ENCODE measurements at places on chromosomes 1 and 21.
A peak's percentile ranks its signal among the peaks of the same experiment; 100 is the strongest.

- DNase-seq, result no peak
Measured at GRCh38 chr1:3368711-3369445, 85.6 kb upstream of the ARHGEF16 start.

DNA sequence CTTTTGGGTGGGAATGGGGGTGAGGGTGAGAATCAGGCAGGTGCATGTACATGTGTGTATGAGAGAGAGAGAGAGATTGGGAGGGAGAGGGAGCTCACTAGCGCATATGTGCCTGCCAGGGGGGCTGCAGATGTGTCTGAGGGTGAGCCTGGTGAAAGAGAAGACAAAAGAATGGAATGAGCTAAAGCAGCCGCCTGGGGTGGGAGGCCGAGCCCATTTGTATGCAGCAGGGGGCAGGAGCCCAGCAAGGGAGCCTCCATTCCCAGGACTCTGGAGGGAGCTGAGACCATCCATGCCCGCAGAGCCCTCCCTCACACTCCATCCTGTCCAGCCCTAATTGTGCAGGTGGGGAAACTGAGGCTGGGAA lies 95.0 kb downstream of the EPHB2 start:
- DNase-seq, result no peak

DNA sequence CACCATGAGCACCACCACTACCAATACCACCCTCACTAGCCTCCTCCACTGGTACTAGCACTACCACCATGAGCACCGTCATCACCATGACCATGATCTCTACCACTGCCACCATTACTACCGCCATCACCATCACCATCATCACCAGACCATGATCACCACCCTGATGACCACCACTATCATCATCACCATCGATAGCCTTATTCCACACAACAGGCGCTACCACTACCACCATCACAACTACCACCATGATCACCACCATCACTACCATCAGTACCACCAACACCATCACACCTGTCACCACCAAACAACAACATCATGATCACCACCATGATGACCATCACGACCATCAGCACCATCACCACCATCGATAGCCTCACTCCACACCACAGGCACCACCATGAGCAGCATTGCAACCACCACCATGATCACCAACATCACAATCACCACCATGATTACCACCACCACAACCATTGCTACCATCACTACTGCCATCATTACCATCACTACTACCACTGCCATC lies 56.6 kb upstream of the CASZ1 start:
- DNase-seq, result no peak

DNA sequence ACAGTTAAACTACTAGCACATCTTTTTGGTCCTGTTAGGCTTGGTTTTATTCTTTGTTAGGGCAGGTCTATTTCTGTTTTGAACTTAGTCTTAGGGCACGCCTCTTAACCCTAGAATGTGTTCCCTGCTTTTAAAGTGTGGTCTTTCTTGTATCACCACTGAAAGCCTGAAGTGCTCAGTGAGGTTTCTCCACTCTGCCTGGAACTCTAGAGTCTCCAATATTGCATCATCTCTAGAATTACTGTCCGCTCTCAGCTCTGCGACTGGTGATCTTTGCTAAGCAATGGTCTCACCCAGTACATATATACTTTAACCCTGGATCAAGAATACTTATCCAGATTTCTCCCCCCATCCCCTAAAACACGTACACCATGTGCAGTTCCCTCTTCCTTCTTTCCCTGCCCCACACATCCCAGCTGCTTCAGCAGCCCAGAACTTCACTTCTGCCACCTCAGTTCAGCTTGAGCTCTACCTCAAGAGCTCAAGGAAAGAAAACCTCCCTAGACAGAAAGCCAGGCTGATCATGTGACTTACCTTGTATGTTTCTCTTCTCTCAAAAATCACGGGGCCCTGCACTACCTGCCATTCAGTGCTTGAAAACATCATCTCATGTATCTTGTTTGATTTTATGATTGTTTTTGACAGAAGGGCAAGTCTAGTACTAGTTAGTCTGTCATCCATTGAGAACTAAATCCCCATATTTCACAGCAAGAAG lies 59.9 kb downstream of the TENT5C start:
- no peak for DNase-seq

DNA sequence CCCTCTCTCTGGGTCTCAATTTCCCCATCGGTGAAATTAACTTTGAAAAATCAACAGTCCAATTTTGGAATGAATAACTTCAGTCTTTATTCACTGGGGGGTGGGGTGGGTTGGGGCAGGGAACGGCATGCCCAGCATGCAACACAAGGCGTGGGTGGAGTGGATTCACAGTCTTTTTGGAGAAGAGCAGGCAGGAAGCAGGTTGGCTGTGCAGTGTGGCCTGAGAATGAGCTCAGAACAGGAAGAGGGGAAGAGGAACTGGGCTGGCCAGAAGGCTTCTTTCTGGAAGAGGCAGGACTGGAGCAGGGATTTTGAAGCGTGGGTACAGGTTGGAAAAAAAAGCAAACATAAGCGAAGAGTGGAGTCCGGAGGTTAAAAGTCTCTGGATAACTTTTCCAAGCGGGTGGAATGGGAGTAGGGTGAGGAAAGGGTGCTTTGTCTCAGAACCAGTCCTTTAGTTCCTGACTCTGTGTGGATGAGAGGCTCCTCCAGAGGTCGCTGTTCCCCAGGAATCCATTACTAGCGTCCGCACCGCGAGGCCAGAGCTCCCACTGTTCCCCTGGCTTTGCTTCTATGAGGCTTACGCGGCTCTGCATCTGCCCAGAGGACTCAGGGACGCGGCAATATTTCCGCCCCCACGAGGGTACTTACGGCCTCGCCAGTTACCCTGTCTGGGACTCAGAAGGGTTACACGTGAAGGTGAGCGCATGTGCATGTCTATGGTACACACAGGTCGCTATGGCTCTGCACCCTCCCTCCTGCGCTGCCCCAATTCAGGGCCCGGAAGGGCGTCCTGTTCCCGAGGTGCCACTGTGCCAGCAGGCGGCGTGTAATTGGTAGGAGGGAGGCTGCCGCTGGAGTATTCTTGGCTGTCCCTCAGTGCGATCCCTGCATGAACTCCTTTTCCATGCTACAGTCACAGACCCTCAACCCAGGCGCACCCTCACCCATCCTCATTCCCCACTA lies 5.5 kb upstream of the FOXD2 start:
- DNase-seq, result peak; percentile 90

DNA sequence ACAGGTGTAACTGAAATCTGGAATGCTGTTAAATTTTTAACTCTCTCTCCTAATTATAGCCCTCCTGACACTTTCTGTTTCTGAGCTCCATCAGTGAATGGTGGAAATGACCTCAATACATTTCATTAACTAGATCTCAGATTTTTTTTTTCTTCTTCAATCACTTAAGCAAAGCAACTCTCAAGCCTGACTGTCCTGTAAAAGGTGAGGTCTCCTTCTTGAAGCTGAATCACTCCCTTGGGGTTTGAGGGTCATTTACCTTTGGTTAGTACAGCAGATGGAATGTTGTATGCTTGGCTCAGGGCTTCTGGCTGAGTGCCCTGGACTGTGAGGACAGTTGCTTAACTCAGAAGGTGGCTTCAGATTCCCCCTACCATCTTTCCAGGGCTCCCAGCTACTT lies 518.7 kb downstream of the PTPRC start:
- DNase-seq, result no peak

- no peak for DNase-seq
Measured at GRCh38 chr1:199447906-199448305, 579.6 kb upstream of the NR5A2 start.

DNA sequence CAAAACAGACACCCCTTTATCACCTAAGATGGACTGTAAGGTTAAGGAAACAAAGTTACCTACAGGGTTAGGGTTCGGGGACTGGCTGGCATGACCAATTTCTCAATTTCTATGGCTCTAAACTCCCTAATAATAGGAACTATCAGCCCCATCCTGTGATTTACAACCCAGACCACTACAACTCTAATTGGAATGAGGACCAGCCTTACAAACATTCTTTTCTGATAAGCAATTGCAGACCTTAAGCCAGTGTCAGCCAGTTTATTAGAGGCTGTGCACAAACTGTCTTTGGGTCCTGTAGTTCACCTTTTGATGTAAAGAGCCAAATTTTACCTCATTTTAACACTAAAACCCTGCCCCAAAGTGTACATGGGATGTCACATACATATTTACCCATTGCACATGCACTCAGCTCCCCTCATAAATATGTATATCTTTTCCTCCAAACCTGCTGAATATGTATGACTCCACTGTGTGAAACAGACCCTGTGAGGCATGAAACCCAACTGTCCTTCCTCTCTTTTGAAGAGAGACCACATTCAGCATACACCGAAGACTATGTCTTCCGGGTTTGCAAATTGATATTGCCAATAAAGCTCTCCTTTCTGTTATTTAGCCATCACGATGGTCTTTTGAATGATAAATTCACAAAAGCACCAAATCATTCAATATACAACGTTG lies 7.3 kb upstream of the APP start:
- no peak for DNase-seq

- DNase-seq, result no peak
Measured at GRCh38 chr1:31751822-31752241, 12.3 kb downstream of the ADGRB2 start.

GRCh38 chr1:6113745-6114144 lies 66.4 kb downstream of the CHD5 start:
- DNase-seq, result peak; percentile 3

GRCh38 chr1:212957546-212957945 lies 7.2 kb downstream of the VASH2 start:
- no peak for DNase-seq

DNA sequence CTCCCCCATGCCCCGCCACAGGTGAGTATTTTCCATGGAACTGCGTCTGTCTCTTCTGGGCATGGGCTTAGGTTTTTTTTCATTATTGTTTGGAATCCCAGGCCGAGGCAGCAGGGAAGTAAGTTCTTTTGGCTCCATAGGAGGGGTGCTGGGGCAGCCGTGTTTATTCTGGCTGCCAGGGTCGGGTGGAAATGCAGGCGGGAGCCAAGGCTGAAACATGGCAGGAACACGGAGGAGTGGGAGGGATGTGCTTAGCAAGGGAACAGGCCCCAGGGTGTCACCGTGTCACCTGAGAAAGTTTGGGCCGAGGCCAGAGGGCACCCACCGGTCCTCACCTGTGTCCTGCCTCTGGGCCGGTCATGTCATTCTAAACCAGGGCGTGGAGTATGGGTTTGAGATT lies 4.5 kb upstream of the DHRS3 start:
- DNase-seq, result no peak

- DNase-seq, result no peak
Measured at GRCh38 chr1:91501971-91502671, 1.5 kb downstream of the CDC7 start.

GRCh38 chr1:218112862-218113261 lies 172.2 kb upstream of the RRP15 start:
- no peak for DNase-seq

DNA sequence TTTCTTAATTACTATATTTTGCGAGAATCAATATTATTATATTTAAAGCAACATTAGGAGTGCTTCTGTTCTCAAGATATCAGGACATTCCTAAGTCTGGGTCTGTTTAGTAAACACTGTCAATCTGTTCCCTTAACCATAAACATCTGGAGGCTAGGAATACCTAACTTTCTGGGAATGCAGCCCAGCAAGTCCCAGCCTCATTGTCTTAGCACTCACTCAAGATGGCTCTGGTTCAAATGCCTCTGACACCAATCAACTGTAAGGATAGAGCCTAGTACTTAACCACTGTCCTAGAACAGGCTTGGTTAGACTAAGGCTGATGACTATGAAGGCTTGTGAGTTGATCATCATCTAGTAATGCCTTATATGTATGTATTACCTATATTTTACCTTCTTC lies 61.5 kb downstream of the TNN start:
- no peak for DNase-seq

DNA sequence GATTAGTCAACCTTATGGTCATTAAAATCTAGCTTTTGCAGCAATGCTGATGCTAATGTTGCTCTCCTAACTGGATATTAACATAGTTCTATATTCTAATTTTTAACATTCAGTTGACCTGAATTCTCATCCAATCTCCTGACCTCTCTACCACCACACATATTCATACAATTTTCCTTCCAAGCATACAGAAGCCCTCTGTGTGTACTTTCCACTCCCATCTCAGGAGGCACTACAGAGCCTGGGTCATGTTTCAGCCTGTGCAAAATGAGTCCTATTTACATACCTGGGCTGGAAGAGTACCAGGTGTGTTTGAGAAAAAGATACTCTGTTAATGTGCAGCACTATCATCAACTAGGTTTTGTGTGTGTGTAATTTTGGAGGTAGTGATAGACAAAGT lies 486.3 kb downstream of the NEGR1 start:
- DNase-seq, result no peak

DNA sequence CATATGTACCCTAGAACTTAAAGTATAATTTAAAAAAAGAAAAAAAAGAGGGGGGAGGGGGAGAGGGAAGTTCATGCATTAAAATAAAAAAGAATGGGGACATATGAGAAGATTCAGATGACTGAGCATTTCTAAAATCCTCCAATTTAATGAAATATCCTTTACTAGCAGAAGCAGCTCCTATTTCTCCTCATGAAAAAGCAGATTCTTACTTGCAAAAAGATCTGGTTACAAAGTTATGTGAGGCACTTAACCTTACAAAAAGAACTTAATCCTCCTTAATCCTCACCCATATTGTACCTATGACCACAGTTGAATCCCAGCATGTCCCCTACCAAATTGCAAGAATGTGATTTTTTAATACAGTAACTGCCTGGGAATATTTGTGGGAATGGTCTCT lies 298.5 kb downstream of the SRGAP2C start:
- no peak for DNase-seq

- no peak for DNase-seq
Measured at GRCh38 chr1:227654858-227655752, 80.0 kb downstream of the JMJD4 start.

DNA sequence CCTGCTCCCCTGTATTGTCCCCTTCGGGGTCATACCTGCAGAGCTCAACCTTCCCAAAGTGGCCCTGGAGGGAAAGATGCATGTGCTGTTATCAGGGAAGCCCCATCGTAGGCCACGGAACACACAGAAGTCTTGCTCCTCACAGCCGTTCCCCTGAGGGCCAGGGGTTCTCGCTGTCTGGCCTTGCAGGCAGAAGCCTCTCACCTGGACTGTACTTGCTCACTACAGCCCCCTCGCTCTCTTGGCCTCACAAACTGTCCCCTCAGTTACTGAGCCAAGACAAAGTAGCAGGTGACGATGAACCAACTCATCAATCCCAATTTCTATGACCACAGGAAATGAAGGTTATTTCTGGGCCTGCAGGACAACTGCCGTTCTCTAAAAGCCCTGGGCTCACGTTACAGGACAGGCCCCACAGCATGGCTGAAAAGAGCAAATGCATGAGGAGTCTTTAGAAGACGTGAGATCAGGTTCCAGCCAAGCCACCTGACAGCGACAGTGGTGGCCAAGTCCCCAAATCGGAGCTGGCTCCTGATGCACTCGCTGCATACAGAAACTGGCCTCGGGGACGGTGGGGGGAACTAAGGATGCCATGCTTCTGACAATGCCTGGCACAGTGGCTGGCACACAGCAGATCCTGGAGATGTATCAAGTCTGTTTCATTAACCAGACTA lies 95.0 kb downstream of the RAVER2 start:
- no peak for DNase-seq

DNA sequence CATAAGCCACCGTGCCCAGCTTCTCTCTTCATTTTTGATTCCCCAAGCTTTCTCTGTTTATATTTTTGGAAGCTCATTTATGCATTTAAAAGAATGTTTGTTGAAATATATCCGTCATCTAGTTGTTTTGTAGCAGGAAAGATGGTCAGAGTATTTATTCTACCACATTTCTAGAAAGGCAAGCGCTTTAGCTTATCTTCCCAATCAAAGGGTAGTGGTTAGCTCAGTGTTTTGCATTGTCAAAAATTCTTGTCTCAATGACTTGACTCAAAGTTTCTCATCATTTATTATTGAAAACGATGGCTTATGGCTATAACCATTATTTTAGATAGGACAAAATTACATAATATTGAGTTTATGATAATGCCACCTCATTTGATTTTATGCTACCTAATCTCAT lies 116.1 kb upstream of the ZP4 start:
- no peak for DNase-seq
